ENCODE measurements at places on chromosomes 2 and 18. TPM values are rescaled to one million over a fixed set of nuclear protein-coding genes. Genes with fewer than 3 reads are reported as not detected.

DNA sequence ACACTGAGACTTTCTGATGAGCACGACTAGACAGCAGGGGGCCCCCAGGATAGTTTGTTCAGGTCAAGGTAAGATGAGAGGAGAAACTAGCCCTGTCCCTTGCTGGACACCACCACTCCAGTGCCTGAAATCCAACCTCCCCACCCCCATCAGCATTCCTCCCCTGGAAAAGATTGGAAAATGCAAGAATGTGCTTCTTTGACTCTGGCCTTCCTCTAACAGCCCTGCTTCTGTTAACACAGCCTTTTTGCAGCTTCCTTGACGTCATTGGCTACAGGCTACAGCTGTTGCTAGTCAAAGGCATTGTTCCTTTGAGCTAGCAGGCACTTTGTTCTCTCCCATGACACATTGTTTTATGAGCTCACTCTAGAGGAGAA, 20.1 kb upstream of the LTBP1 start:
- H3K4me3 ChIP-seq = no peak overlapping the region
- no peak overlapping the region for H3K27ac ChIP-seq
- H3K27me3 ChIP-seq = no peaks in the 10 kb centered on the region
- DNase-seq = peak; percentile 40
- no peaks in the 10 kb centered on the region for H3K36me3 ChIP-seq
- peaks cover 5% of the 10 kb centered on the region for H3K4me1 ChIP-seq

DNA sequence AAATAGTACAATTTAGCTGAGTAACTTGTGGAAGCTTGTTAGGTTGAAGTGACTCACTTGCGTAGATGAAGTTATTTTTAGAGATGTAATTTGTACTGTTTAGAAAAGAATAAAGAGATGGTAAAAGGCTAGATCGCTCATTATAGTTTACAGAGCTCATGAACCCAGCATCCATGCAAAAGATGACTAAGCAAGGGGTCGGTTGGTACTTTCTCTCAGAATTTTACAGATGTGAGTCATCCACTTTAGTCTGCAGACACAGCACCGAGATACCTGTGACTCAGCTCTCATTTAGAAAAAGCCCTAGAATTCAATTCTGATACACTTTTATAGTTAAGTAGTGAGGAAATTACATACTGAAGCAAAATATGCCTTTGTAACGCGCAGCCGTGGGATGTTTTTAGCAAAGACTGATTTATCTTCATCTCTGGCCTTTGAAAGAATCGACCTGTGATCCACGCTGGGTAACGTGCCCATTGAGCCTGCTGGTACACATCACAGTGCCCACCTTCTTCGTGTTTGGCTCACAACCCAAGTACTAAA, 116.5 kb upstream of the FOSL2 start:
- H3K4me3 ChIP-seq = no peak overlapping the region
- H3K4me1 ChIP-seq = peaks cover 9% of the 10 kb centered on the region
- no peak overlapping the region for H3K27ac ChIP-seq
- H3K27me3 ChIP-seq = no peaks in the 10 kb centered on the region
- no peak for DNase-seq

DNA sequence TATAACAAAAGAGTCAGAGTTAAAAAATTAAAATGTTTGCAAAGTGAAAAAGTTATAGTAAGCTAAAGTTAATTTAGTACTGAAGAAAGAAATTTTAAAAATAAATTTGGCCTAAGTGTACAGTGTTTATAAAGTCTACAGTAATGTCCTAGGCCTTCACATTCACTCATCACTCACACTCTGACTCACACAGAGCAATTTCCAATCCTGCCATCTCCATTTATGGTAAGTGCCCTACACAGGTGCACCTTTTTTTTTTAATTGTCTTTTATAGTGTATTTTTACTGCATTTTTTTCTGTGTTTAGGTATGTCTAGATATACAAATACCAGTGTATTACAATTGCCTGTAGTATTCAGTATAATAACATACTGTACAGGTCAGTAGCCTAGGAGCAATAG, 562.9 kb downstream of the PIK3C3 start:
- H3K27me3 ChIP-seq = no peaks in the 10 kb centered on the region
- no peak overlapping the region for H3K4me3 ChIP-seq
- 0 out of 3 replicates have a peak, but pooled peaks cover 3% of the 10 kb centered on the region for H3K36me3 ChIP-seq
- no peak overlapping the region for H3K27ac ChIP-seq

DNA sequence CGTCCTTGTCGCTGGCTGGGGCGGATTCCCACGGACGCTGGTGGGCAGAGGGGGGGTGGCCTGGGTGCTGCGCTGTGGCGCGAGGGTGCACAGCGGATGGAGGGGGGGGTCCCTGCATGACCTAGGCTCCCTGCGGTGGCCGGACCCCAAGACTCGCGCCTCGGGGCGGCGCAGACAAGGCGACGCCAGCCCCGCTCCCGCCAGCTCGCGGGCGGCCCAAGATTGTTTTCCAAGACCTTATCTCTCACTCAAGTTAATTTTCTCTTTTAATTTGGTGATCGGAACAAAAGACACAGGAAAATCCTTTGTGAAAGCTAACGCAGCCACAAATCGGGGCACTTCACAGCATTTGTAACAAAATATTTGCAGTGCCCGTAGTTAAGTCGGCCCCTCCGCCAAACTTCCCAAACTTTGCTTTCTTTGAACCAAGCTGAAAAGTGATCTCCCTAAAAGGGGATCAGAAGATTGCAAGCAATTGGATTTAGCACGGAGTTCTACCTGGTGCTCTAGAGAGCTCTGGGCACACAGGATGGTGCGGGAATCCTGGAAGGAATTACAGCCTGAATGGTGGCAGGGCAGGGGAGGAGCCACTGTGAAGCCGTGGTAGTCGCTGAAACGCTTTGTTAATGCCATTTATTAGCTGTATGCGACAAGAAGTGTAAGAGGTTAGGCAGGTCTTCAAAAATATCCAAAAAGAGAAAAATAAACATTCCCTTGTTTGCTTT, 4.8 kb upstream of the ID2 start:
- H3K27ac ChIP-seq = no peak overlapping the region
- H3K36me3 ChIP-seq = peaks cover 11% of the 10 kb centered on the region
- no peaks in the 10 kb centered on the region for H3K4me1 ChIP-seq
- no peak for DNase-seq
- peak overlapping the region; percentile 82 for H3K4me3 ChIP-seq
- peaks cover 23% of the 10 kb centered on the region for H3K27me3 ChIP-seq

DNA sequence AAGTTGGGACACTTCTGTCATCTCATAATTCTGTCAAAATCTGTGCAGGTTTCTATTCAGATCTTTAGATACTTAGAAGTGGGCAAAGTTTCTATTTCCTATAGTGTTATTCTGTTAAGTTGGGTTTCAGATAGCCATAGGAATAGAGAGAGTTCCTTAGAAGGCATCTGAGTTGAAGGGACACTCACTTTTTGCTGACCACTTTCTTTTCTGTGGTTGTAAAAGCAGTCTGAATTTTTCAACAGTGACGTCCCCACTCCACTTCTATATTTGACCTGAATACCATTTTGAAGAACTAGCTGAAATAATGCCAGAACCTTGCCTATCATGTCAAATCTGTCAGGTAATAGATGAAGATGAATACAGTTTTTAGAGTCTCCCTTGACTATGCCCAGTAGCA, 267.3 kb downstream of the SPAG16 start:
- no peak for DNase-seq
- no peaks in the 10 kb centered on the region for H3K36me3 ChIP-seq
- H3K4me3 ChIP-seq = no peak overlapping the region
- H3K27me3 ChIP-seq = no peaks in the 10 kb centered on the region

DNA sequence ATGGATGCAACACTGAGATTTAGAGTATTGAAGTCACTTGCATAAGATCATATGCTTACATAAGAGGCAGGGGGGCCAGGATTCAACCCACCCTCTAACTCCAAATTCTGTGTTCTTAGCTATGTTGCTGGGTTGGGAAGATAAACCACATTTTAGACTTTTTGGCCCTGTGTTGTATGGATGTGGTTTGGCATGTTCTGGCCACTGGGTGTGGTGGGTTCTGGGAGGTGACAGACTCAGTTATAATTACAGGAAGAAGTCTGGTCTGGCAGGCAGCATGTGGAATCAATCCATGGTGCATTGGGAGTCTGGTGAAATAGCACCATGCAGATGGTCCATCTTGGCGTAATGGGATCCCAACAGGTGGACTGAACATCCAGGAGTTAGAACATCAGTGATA, 138.9 kb downstream of the LTBP1 start:
- H3K27ac ChIP-seq = no peak overlapping the region
- no peak overlapping the region for H3K4me3 ChIP-seq
- H3K27me3 ChIP-seq = peaks cover 4% of the 10 kb centered on the region
- no peak for DNase-seq
- H3K36me3 ChIP-seq = no peaks in the 10 kb centered on the region

GRCh38 chr2:202495230-202495604, 119.1 kb downstream of the BMPR2 start:
- H3K4me1 ChIP-seq = no peaks in the 10 kb centered on the region
- no peaks in the 10 kb centered on the region for H3K27me3 ChIP-seq
- DNase-seq = peak; percentile 52
- H3K4me3 ChIP-seq = no peak overlapping the region
- no peaks in the 10 kb centered on the region for H3K36me3 ChIP-seq

GRCh38 chr2:133485868-133486267, 82.4 kb downstream of the NCKAP5 start:
- no peak overlapping the region for H3K4me3 ChIP-seq
- DNase-seq = no peak
- H3K27me3 ChIP-seq = no peaks in the 10 kb centered on the region
- H3K27ac ChIP-seq = no peak overlapping the region
- H3K4me1 ChIP-seq = no peaks in the 10 kb centered on the region
- no peaks in the 10 kb centered on the region for H3K36me3 ChIP-seq

- H3K27me3 ChIP-seq = no peaks in the 10 kb centered on the region
- H3K27ac ChIP-seq = no peak overlapping the region
- no peak for DNase-seq
- no peaks in the 10 kb centered on the region for H3K36me3 ChIP-seq
These were observed 114.8 kb downstream of the DIS3L2 start for GRCh38 chr2:232076272-232076671.

DNA sequence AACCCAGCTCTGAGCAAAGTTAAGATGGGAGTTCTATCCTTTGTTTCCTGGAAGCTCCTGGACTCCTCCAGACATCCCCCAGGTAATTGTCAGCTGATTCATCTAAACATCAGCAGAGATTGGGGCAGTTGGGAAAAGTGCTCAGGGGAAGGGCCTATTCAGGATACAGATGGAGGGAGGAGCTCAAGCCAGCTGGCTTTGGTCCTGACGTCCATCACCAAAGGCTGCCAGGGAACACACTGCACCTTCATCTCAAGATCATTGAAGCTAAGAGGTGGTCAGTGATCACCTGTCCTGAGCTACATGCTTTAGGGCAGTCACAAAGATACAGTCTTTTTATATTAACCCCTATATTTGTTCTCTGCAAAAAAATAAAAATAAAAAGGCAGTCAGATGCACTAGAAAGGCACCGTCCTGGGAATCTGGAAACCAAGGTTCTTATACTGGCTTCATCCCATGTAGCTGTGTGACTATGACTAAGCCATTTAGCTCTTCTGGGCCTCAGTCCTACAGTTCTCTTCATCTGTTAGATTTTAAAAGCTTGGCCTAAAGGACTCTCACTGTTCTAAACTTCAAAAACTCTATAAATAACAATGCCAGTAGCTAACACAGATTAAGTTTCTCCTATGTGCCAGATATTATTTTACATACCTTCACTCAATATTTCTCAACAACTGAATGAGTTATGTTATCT, 446.5 kb downstream of the BCL11A start:
- H3K4me1 ChIP-seq = no peaks in the 10 kb centered on the region
- no peaks in the 10 kb centered on the region for H3K36me3 ChIP-seq
- no peak overlapping the region for H3K27ac ChIP-seq

LINC00305 gene
- not detected for total RNA-seq

DNA sequence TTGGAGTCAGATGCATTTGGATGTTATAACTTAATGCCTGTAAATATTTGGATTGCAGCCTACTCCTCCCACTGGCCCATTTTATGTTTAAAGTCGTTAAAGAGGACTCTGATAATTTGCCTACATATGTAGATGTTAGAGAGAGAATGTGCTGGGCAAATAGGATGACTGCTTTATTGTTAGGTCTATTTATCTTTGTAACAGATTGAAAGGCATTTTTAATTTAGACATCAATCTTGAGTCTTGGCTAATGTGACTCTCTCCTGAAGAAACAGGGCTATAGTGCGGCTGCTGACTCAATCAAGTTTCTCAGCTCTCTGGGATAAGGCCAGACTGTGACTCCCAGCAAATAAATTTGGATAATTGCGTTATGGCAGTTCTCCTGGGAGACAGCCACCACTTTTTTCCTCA, 1101.4 kb downstream of the CBLN2 start:
- H3K4me1 ChIP-seq = no peaks in the 10 kb centered on the region
- DNase-seq = no peak
- H3K27ac ChIP-seq = no peak overlapping the region
- no peaks in the 10 kb centered on the region for H3K27me3 ChIP-seq
- H3K4me3 ChIP-seq = no peak overlapping the region

DNA sequence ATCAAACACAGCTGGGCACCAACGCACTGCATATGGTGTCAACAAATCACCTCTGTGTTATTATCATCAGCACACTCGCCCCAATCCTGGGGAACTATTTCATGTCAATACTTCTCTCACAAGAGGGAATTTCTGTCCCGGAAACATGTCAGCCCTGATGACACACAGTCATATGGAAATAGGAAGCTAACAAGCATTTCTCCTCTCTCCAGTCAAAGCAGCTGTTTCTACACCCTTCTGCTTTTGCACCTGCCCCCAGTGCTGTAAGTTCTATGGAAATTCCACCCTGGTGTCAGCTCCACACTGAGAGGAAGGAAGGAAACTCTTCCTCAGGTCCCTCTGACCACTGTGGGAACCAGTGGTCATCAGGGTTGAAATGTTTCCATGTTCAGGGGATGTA, 447.6 kb upstream of the ID2 start:
- no peak overlapping the region for H3K4me3 ChIP-seq
- no peaks in the 10 kb centered on the region for H3K36me3 ChIP-seq
- DNase-seq = no peak
- H3K27ac ChIP-seq = no peak overlapping the region
- peaks cover 3% of the 10 kb centered on the region for H3K4me1 ChIP-seq

RGPD4 gene
- total RNA-seq = 0.07 TPM

DNA sequence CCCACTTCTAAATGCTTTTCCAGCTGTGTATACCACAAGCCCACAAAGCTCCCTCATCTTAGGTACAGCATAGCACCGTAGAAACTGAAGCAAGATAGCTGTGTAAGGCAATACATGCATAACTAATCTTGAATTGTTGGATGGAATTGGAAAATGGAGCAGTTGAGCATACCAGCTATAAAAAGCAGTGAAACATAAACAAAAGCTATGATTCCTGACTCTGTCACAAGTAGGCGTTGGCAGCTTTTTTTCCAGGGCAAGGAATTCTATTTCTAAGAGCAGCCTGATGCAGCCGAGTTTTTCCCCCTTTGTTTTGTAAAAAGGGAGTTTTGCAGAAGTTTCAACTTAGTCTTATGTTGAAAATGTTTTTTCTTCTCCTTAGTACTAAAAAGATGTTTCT, 32.4 kb downstream of the MOGAT1 start:
- no peaks in the 10 kb centered on the region for H3K36me3 ChIP-seq
- H3K4me3 ChIP-seq = no peak overlapping the region
- DNase-seq = no peak
- no peaks in the 10 kb centered on the region for H3K4me1 ChIP-seq

UGT1A8 gene
- total RNA-seq = not detected

- H3K27me3 ChIP-seq = no peaks in the 10 kb centered on the region
- H3K4me3 ChIP-seq = no peak overlapping the region
- no peak overlapping the region for H3K27ac ChIP-seq
- peaks cover 3% of the 10 kb centered on the region for H3K36me3 ChIP-seq
- no peak for DNase-seq
- H3K4me1 ChIP-seq = no peaks in the 10 kb centered on the region
These were observed 54.2 kb upstream of the FMNL2 start for GRCh38 chr2:152280780-152281179.

- no peaks in the 10 kb centered on the region for H3K27me3 ChIP-seq
- H3K4me1 ChIP-seq = no peaks in the 10 kb centered on the region
- H3K27ac ChIP-seq = no peak overlapping the region
- H3K4me3 ChIP-seq = no peak overlapping the region
- DNase-seq = no peak
These were observed 65.2 kb upstream of the ST8SIA5 start for GRCh38 chr18:46821856-46822711.

Data from H9 (cell line).